Cardiac septum (tissue), 1 donor: ENCODE measurements at places on chromosomes 4 and X.

DNA sequence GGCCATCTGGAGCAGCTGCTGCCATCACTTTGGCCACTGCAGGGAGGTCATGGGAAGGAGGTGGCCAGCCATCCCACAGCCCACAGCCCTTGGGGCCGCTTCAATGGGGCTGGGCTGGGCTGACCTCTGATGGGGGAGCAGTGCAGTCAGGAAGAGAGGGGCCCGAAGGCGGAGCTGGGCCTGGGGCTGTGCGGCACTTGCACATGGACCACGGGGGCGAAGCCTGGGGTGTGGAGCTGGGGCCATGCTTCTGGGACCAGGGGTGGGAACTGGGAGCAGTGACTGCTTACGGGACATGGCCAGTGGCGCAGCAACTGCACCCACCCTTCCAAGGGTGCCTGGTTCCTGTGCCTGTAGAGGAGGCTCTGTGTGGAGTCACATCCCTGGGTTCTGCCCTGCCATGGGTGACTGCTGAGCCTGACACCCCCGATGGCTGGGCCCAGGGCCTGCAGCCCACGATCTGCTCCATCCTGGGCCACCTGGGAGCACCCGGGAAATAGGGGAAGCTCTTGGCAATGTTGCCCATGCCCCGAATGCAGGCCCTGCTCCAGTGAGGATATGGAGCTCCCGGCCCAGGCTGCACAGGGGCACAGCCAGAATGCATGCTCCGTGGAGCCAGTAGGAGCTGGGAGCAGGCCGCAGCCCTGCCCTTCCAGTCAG lies 22.4 kb upstream of the SULT1B1 start:
- DNase-seq, result no peak

GRCh38 chr4:107845681-107846080 lies 20.9 kb downstream of the SGMS2 start:
- no peak for DNase-seq

DNA sequence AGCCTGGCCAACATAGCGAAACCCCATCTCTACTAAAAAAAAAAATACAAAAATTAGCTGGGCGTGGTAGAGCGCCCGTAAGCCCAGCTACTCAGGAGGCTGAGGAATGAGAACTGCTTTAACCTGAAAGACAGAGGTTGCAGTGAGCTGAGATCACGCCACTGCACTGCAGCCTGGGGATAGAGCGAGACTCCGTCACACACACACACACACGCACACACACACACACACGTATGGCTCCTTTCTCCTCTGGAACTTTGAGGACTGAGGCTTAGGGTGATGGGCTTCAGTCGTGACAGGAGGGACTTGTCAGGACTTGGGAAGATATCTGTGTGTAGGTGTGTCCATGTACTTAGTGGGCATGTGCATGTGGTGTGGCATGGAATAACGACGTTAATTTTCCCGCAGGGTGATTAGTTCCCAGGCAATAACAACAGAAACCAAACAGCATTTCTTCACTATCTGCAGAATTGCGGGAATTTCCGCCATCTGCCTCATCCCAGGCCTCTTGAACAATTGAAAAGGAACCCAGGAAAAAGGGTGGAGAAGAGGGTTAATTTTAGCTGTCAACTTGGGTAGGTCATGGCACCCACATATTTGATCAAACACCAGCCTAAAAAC lies 47.7 kb downstream of the RWDD4 start:
- DNase-seq, result no peak

DNA sequence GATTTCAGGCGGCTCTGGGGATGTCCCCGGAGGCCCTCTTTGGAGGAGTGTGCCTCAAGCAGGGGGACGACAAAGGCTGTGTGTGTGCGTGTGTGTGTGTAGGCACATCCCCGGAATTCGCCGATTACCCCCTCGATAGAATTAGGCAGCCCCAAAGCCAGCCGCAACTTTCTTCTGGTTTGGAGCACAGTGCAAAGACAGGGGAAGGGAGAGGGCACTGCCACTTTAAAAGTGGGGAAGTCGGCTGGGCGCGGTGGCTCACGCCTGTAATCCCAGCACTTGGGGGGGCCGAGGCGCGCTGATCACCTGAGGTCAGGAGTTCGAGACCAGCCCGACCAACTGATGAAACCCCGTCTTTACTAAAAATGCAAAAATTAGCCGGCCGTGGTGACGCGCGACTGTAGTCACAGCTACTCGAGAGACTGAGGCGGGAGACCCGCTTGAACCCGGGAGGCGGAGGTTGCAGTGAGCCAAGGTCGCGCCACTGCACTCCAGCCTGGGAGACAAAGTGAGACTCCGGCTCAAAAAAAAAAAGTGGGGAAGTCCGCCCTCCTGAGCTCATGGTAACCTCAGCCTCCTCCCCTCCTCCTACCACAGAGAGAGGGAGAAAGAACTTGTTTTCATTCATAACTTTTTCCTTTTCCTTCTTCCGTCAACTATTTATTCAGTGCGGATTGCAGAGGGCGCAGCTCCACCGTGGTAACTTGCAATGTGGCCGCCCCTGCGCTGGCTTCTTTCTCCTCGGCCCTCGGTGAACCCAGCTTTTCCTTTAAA lies 2.4 kb downstream of the SPRY1 start:
- DNase-seq, result no peak

DNA sequence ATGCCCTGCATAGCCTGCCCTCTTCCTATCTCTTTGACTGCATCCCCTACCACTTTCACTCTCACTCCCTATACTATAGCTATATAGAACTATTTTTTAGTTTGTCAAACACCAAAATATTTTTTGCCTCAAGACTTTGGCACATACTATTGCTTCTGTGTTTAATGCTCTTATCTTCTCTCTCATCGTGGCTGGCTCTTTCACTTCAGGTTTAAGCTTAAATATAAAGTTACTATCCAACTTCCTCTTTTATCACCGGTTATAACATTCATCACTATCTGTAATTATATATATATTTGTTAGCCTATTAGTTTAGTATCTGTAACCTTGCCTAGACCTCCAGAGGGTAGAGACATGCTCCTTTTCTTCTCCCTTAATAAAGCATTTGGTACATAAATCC lies 11.5 kb upstream of the HMGB2 start:
- DNase-seq, result no peak

DNA sequence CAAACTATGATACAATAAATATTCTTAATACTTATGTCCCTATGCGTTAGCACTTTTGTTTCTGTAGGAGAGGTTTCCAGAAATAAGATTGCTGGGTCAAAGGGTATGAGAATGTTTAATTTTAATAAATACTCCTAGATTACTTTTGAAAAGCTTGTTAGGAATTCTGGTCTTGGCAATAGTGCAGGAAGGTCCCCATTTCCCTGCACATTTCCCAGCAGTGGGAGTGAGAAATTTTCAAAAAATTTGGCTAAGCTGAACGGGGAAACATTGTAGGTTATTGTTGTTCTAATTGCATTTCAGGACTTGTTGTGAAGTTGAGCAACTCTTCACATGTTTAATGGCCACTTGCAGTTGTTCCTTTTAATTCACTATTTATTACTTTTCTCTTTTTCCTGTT lies 27.1 kb downstream of the IGFBP7 start:
- DNase-seq, result no peak

DNA sequence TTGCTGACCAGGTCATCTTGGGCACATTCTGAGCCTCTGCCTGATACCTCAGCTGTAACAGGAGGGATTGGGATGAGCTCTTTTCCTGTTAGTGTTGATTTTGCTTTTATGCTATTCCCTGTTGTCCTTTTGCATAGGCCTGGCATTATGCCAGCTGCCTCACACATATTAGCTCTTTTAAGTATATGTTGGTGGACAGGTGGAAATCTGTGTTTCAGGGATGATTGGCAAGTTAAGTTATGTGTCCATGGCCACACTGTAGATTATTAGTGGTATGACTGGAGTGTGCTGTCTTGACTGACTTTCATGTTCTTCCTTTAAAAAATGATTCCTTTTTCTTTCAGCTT lies 28.9 kb downstream of the NSD2 start:
- DNase-seq, result no peak

- DNase-seq, result no peak
These were observed 172.5 kb downstream of the RAP1GDS1 start for GRCh38 chr4:98433691-98434090.
